ENCODE measurements at places on chromosomes 2 and 18.

DNA sequence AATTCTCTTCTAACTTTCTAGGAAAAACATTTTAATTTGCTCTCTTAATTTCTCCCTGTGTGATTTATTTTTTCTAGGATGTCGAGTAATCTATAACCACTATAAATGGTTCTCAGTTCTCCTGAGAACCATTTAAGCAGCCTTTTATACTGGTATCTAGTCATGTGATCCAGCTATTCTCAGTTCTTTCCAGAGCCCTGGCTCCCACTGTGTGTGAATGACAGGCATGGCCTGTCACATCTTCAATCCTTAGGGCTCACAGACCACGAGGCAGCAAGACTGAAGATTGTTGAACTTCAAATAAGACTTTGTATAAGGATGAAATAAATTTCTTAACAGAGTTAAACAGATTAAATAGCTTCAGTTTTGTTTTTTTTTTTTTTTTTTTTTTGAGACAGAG lies 219.4 kb downstream of the HNMT start:
- DNase-seq: no peak

GRCh38 chr2:15223887-15224286 lies 337.2 kb downstream of the NBAS start:
- no peak for DNase-seq

DNA sequence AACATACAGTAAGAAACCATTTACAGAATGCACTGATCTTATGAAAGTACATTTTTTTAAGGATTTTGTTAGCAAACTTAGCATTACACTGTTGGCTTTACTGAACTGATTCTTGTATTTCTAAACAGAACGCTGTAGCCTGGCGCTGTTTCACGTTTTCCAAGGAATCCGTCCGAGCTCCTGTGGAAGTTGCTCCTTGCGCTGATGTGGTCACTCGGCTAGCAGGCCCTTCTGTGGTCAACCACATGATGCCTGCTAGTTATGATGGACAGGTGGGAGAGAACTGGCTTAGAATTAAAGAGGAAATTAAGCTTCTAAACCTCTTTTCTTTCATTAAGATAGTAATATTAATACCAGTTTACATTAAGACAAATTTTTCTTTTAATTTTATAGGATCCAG lies 76.8 kb downstream of the CEP192 start:
- DNase-seq: no peak

DNA sequence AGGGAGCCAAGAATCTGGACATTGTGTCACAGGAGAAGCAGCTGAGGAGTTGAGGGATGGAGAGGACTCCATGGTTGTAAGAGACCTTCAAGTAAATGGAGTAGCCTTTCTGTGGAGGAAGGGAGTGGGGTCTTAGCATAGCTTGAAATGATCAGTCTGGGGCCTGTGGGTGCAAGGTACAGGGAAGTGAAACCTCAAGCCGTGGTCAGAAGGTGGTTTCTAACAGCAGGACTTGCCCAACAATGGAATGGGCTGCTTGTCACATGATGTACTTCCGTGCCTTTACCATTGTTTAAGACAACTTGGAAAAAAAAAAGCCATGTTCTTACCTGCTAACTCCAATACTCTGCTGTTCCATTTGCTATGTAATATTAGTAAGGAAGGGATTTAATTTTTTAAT lies 140.7 kb downstream of the LDLRAD4 start:
- no peak for DNase-seq

- no peak for DNase-seq
Measured at GRCh38 chr18:8966821-8967220, 135.7 kb upstream of the NDUFV2 start.

DNA sequence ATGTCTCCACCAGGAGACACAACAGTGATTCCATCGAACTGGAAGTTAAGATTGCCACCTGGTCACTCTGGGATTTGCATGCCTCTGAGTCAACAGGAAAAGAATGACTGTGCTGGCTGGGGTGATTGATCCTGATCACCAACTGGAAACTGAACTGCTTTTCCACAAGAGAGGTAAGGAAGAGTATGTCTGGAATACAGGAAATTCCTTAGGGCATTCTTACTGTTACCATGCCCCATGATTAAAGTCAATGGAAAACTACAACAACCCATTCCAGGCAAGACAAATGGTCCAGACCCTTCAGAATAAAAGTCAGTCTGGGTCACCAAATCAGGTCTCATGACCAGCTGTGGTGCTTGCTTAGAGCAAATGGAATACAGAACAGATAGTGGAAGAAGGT lies 12.0 kb upstream of the DDX1 start:
- peak; percentile 99 for DNase-seq

DNA sequence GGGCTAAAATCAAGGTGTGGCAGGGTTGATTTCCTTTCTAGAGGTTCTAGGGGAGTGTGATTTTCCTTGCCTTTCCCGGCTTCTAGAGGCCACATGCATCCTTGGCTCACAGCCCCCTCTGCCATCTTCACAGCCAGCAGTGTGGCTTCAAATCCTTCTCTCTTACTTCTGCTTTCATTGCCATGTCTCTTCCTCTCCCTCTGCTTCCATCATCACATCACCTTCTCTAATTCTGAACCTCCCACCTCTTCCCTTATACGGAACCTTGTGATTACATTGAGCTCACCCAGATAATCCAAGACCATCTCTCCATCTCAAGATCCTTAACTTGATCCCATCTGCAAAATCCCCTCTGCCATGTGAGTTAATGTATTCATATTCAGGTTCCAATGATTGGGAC lies 56.2 kb upstream of the RMDN2 start:
- no peak for DNase-seq

GRCh38 chr2:98072442-98072841 lies 14.5 kb upstream of the VWA3B start:
- DNase-seq: no peak

DNA sequence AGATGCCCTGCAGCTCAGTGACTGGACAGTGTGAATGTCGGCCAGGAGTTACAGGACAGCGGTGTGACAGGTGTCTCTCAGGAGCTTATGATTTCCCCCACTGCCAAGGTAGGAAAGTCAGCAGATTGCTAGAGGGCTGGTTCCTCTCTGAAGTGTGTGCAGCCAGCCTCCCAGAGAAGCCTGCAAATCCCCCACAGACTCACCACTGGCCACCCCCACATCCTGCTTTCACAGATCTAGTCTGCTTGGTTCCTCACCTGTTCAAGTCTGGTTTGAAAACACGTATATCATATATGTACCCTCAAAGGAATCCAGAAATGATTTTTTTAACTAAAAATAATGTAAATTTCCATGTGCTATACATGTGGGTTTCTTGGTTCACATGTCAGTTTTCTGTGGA lies 121.1 kb downstream of the LAMA3 start:
- DNase-seq: no peak

- DNase-seq: no peak
Measured at GRCh38 chr2:100747996-100748615, 71.8 kb upstream of the NPAS2 start.

DNA sequence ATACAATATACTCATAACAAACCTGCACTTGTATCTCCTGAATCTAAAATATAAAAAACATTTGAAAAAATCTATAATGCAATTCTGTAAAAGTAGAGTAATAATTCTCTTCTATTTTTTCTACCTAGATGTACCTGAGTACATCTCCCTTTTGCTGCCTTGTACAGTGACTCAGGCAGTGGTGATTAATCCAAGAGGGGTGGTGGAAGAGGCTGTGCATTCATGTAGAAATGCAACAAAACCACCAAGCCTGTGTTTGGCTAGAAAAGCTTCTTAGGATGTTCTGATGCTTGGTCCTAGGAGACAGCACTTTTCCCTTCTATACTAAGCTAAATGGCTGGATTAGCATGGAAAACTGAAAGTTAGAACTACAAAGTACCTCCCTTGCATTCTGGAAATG lies 245.8 kb downstream of the DPP10 start:
- DNase-seq: no peak

DNA sequence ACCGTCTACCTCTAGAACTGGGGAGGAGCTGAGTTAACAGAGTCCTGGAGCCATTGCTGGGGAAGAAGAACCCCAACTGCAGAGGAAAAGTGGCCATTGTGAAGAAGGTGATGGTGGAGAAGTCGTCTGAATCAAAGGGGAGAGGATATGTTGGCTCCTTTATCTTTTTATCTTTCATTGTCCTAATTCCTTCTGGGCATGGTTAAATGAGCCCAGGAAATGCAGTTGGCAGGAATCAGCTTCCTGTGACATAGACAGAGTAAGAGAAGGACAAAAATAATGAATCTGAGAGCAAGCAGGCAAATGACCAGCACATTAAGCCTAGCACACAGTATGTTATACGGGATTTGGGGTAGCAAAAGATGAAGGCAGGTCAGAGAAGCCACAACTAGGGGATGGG lies 16.0 kb upstream of the ACTR3 start:
- no peak for DNase-seq

GRCh38 chr2:109102588-109103233 lies 26.3 kb upstream of the SH3RF3 start:
- no peak for DNase-seq

GRCh38 chr2:215435870-215436704 lies at the start of gene FN1:
Gene FN1 (minus strand): TSS chr2:215436068. CDS start chr2:215435802, 266 bp downstream.
- no peak for DNase-seq

DNA sequence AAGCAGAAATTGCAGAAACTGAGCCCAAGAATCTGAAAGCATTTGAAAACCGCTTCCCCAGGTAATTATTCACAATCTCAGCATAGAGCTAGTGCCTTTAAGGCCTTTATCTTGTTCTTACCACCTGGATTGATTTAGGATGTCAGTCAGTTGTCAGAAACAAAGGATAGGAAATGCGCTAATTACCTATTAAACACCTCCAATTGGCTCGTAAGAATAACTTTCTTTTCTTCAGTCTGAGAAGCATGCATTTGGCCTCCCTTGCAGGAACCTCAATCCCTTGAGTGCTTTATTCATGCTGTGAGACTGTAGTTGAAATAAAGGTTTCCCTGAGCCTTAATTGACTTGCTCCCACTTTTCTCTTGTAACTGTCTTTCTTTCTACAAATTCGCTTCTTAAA lies 400.3 kb upstream of the LRATD1 start:
- DNase-seq: no peak

- DNase-seq: peak; percentile 12
Measured at GRCh38 chr2:44392338-44392943, 30.7 kb downstream of the CAMKMT start.

- DNase-seq: no peak
Measured at GRCh38 chr18:68102117-68102516, 585.6 kb upstream of the DSEL start.

DNA sequence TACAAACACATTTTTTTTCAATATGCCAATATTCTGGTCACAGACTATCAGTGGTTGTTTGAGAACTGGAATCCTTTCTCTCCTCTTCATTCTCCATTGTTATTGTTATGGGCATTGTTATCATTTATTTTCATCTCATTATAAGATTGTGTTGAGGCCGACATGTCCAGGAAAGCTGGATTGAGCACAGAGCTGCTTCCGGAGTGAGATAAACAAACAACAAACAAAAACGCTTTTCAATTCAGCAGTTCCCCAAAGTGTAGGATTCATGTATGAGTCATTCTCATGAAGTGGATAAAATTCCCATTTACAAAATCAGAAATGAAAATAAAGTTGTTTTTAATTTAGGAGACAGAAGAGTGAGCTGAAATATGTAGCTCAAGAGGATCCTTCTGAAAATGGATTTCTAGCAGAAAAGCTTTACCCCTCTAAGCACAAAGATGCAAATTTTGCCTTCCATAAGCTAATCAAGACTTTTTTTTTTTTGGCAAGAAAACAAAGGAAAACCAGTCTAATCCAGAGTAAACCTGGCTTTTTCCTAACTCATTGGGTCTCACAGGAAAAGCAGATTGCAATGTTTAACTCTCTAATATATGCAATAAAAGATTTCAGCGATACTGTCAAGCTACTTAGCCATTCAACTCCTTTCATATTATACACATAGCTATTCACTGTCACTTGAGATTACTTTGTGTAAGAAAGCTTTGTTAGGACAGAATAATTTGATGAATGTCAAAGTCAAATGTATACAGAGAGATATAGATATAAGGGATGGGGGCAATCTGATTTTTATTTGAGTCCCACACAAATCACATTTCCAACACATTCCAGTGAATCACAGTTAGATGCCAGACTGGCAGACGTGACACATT lies 1441.7 kb upstream of the CELF4 start:
- DNase-seq: no peak

DNA sequence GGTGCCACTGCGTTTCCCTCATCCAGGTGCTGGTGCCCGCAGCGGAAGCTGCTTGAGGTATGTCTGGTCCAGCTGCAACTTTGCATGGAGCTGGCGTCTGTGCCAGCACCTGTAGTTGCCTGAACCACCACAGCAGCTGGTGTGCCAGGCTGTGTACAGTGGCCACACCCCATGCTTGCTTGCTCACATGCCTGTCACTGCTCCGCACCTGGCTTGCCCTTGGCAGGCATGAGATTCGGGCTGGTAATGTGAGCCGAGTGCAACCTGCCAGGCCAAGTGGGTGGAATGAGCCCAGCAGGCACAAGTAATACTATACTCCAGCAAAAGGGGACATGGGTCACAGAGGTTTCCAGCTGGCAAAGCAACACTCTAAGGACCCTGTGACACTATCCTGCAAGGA lies 1123.3 kb upstream of the ACVR2A start:
- DNase-seq: no peak

GRCh38 chr2:219041252-219041651 lies at the start of gene CFAP65:
Gene CFAP65 (minus strand): TSS chr2:219041516. CDS start chr2:219039048, 2,468 bp downstream.
- DNase-seq: no peak

DNA sequence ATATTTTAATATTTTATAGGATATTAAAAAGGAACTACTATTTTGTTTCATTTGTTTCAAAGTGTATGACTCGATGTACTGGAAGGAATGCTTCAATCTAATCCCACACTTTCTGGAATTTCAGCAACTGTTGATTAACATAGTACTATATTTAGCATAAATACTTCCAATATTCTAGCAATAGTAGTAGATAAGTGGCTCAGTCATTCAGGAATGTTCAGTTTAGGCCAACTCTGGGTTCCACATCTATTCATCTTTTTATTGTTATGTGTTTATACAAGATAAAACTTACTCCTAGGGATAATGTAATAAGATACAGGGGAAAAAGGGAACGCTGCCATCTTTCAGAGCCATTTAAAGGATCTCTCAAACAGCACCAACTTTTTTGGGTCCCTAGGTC lies 22.3 kb upstream of the ORC2 start:
- no peak for DNase-seq

DNA sequence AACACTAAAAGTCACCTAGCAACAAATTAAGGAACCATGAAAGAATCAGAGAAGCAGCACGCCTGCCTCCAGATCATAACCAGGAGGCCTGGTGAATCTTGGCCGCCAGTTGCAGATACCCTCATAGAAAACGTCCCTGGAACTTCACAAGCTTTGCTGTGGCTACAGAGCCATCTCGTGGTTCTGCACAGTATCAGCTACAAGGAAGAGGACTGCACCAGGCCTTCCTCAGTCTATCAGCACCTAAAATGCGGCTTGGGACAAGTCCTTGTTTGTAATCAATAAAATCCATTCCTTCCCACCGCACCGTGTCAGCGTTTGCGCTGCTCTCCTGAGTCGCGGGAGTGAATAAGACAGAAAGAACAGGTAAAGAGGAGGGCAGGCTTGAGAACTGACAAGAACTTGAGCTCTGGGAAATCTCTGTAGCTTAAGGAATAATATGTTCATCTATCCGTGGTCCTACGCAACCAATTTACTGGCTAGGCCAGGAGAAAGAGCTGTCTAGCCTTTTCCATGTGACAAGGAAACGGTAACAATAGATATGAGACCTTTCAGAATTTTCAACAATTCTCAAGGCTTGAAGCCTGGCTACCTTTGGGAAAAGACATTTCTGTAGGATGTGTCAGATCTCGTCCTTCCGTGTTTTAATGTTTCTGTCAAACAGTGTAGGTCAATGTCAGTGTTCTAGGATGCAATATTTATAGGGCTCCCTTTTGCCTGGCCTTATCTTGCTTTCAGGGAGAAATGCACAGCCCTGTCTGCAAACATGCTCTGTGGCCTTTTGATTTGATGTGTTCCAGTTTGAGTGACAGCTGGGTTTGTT lies 128.5 kb upstream of the RAB12 start:
- peak; percentile 7 for DNase-seq
